ENCODE measurements at places on chromosomes 13 and 19. TPM values are rescaled to one million over a fixed set of nuclear protein-coding genes. Genes with fewer than 3 reads are reported as not detected.

DNA sequence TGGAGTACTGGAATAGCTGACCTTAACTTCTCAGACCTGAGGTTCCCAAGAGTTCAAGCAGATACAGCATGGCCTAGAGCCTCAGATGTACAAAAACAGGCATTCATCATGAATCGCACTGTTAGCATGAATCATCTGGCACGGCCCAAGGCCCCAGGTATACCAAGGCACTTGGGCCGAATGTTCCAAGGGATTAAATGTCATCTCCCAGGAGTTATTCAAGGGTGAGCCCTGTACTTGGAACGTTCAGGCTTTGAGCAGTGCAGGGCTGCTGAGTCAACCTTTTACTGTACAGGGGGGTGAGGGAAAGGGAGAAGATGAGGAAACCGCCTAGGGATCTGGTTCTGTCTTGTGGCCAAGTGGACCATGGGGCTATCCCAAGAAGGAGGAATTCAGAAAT is 6.3 kb downstream of the KLK3 start:
- no peak for ATAC-seq

C19orf85 gene
- total RNA-seq: not detected

- ATAC-seq: no peak
Observed at GRCh38 chr13:107545946-107546502, 669.3 kb downstream of the LIG4 start.

DNA sequence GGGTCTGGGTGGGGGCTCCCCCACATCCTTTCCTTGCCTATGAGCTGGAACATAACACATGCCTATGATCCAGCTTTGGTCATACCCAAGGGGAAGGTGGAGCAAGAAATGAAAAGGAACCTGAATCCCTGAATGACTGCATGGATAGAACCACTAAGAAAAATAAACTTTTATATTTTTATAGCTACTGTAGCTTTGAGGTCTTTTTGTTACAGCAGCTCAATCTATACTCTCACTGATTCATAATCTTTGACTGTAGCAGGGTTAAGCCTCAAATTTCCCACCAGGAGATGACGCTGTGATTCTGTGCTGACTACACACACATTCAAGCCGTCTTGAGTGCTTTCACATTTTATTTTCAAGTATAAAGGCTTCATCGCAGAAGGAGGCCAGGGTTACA is 8.8 kb downstream of the PALM3 start:
- no peak for ATAC-seq

- ATAC-seq: no peak
Observed at GRCh38 chr13:99157046-99157445, 43.6 kb upstream of the UBAC2 start.

KLHL1 gene
- total RNA-seq: 0.13 TPM

DNA sequence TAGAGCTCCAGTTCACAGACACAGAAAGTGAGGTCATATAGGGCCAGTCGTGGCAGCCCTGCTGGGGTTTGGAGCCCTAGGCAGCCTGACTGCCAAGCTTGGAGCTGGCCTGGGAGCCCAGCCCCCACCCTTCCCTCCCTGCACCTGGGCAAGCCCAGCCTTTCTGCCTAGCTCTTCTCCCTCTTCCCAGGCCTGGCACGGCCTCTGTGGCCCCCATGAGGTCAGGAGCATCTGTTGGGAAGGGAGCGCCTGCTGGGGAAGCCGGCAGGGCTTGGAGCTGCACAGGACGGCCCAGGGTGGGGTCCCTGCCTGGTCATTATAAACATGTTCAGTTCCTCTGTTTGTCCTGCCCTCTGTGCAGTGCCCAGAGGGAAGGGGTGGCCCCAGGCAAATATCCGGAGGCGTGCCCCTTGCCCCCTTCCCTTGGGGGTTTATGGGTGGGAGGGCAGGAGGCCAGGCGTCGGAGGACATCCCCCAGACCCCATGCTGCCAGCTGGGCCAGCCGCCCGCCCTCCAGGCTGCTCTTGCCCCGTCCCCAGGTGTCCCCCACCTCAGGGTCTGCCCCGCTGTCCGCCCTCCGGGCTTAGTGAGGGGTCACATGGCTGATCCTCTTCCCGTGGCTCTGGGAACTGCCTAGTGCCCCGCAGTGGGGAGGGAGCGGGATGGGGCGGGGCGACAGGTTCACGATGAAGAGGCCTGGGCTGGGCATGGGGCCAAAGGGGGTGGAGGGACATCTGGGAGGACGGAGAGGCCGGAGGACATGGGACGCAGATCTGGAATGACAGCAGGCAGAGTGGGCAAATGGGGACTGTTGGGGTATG is 30.0 kb upstream of the NCCRP1 start:
- peak; percentile 71 for ATAC-seq

ZNF784 gene
- total RNA-seq: 0.54 TPM

DNA sequence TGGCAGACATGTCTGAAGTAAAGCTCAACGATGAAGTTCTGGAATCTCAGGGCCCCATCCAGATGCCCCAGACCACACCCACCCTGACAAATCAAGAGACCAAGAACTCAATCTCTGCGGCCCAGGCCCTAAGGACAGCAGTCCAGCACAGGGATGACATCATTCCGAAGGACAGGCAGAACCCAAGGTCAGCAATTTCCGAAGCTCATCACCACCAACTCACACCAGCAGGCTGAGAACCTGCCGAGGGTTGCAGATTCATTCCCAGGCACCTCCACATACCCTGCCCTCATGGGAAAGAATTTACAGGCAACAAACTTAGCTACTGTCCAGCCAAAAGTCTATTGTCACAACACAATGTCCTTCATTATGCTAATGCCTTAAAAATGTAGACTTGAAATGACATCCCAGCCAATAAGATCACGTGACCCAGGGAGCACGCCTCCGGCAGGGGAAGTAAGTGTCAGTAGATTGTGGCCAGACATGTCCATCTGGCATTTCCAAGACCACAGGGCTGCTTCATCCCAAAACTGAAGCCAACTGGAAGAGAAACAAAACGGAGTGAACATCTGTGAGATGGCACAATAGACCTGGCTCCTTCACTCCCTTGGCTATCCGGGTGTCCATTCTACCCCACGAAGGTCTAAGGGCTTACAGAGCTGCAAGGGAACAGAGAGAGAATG is 98.8 kb downstream of the CRYL1 start:
- no peak for ATAC-seq

- ATAC-seq: no peak
Observed at GRCh38 chr13:32627793-32628192, 41.5 kb downstream of the PDS5B start.

- no peak for ATAC-seq
Observed at GRCh38 chr13:47114030-47114429, 217.2 kb upstream of the HTR2A start.

GRCh38 chr19:51568456-51568855 is 2.6 kb upstream of the ZNF175 start:
- ATAC-seq: no peak

DNA sequence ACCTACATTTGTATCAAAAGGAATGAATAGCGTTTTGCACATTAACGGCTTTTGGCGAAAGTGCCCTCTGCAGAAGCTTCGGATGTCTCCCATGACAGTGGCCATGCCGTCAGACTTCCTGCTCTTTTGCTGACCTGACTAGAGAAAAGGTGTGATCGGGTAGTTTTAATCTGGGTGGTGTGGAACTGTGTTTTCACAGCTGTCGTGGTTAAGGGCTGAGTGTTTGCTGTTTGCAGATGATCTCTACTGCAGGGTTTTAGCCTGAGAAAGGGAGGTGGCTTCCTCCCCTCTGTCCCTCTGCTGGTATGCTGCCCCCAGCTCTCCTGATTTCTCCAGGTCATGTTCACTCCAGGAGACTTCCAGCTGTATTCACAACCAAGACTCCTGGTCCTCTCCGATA is 22.4 kb downstream of the ZNF71 start:
- no peak for ATAC-seq

GRCh38 chr19:46766569-46767317 is 20.5 kb upstream of the STRN4 start:
- ATAC-seq: peak; percentile 46

DNA sequence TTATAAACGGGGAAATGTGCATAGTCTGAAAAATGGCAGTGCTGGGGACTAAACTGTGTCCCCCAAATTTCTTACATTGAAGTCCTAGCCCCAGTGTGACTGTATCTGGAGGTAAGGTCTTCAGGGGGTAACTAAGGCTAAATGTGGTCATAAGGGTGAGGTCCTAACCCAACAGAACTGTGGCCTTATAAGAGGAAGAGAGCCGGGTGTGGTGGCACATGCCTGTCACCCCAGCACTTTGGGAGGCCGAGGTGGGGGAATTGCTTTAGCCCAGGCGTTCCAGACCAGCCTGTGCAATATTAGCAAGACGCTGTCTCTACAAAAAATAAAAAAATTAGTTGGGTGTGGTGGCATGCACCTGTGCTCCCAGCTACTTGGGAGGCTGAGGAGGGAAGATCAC is 17.8 kb downstream of the PROZ start:
- no peak for ATAC-seq

- no peak for ATAC-seq
Observed at GRCh38 chr19:45251452-45252354, 632 bp downstream of the MARK4 start.

DNA sequence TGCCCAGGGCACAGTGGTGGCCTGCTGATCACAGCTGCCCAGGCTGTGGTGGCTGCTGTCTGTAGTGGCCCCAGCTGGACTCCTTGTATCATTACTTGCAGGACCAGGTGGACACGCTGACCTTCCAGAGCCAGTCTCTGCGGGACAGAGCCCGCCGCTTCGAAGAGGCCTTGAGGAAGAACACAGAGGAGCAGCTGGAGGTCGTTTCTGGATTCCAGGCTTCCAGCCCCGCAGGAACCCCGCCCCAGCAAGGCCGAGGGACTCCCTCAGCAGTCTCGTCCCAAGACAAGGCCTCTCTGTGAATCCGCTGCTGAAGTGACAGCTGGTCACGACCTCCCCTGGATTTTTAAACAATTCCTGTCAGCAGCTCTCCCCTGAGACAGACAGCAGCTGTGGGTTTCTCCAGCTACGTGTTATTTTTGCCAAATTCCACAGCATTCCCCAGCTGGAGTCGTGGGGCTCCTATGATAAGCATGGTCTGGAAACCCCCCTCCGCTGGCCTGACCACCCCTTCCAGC is 98.3 kb downstream of the SLC7A1 start:
- ATAC-seq: peak; percentile 65

DNA sequence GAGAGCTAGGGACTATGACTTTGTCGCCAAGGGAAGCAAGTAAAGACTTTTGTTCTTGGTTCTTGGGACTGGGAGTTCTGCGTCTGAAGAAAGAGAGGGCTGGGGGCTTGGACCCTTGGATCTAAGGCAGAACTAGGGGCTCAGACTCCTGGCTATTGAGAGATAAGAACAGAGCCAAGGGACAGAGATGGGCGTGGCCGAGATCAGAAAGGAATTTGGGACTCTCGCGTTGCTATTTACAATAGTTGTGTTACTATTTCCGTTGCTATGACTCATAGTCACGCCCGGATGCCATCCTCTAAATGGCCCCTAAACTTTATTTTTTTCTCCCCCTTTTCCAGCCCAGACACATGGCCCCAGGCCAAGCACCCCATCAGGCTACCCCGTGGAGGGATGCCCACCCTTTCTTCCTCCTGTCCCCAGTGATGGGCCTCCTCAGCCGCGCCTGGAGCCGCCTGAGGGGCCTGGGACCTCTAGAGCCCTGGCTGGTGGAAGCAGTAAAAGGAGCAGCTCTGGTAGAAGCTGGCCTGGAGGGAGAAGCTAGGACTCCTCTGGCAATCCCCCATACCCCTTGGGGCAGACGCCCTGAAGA is 759 bp downstream of the PPP1R15A start:
- ATAC-seq: peak; percentile 69

MAST1 gene
- total RNA-seq: 0.15 TPM

DNA sequence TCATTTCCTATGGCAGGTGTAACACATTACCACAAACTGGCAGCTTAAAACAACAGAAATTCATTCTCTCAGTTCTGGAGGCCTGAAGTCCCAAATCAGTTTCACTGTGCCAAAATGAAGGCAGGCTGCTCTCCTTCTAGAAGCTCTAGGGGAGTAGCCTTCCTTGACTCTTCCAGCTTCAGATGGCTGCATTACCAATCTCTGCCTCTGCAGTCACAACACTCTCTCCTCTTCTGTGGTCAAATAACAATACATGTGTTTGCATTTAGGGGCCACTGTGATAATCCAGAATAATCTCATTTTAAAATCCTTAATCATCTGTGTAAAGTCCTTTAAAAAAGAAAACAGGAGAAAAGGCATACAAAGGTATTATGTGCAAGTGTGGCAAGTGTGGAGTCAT is 7.8 kb downstream of the DIAPH3 start:
- no peak for ATAC-seq

DNA sequence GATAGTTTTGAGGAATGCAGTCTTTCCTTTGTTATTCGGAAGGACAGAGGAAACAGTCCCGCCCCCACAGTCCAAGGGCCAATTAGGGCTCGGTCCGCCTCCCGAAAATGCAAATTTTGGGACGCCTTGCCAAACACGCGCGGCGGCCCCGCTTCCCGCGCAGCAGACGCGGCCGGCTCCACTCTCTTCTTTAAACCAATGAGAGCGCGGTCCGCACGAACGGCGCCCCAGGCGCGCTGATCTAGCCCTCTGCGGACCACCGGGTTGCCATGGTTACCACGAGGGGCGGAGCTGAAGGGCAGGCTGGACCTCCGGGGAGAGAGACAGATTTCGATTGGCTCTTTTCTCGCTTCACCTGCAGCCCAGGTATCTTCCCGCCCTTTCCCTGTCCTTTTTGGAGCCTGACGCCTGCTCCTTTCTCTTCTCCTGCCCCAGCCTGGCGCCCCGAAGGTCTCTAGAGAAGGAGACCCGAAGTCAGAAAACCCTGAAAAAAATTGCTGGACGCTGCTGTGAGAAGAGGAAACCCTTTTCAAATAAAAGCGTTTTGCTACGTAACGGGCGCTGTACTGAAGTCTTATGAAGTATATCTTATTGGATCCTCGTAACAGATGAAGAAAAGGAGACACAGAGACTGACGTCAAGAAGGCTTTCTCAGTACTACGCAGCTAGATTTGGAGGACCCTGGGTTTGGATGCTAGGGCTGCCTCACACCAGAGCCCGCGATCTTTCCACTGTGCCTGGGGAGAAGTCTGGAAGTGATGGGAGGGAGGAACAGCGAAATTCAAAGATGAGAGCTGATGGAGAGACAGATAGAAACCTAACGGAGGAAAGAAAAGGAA is 2.0 kb downstream of the PTH2 start:
- no peak for ATAC-seq

GRCh38 chr13:51782026-51782710 is 21.8 kb downstream of the DHRS12 start:
- ATAC-seq: no peak

DNA sequence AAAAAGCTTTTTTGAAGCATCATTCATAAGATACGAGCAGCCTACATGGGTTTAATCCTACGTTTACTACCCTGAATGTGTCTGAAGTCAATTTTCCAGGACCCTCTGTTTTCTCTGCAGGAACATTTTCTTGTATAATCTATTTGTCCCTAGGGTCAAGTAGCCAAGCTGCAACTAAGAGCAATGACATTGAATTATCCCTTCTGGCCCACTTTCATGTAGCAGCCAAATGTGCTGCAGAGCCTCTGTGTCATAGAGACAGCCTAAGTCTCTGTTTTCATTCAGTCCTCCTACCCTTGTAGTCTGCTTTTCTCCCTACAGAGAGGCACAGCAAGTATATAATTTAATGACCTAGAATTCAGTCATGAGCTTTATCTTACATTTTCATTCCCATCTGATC is 82.1 kb downstream of the ZAR1L start:
- no peak for ATAC-seq

DNA sequence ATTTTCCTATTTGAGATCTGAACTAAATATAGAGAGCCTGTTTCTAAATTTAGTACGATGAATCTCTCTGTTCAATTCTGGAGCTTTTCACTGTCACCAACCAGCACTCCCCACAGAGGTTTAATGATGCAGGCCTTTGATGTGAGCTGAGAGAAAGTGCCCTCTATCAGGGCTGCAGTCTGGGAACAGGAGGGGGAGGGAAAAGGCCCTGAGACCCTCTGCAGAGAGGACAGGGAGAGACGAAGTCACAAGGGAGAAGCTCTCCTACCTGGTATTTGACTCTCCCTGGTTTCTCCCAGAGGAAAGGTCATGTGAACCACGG is 206.8 kb upstream of the SOX1 start:
- no peak for ATAC-seq

CFAP97D2 gene
- not detected for total RNA-seq

ITPKC gene
- 25.2 TPM for total RNA-seq
